ENCODE measurements at places on chromosomes 12 and 14.

GRCh38 chr14:96576359-96576758, 74.2 kb downstream of the PAPOLA start:
- DNase-seq, result no peak

DNA sequence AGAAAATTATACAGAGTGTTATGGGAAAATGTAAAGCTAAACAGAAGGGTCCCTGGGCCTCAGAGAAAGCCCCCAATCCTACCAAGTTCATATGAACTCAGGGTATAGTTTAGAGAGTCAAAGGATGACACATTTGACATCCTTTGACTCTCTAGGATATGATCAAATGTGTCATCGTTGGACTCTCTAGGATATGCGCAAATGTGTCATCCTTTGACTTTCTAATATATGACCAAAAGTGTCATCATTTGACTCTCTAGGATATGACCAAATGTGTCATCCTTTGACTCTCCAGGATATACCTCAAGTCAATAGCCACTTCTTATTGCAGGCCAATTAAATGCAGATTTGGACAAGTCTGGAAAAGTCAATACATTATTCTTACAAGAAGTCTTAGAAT, 204.8 kb upstream of the IGF1 start:
- no peak for DNase-seq

- peak; percentile 75 for DNase-seq
Measured at GRCh38 chr14:99245564-99246511, 26.2 kb downstream of the BCL11B start.

GRCh38 chr12:74889563-74890236, 319.9 kb downstream of the KCNC2 start:
- no peak for DNase-seq

GRCh38 chr12:52380271-52380694, 5.2 kb downstream of the KRT84 start:
- DNase-seq, result peak; percentile 58

DNA sequence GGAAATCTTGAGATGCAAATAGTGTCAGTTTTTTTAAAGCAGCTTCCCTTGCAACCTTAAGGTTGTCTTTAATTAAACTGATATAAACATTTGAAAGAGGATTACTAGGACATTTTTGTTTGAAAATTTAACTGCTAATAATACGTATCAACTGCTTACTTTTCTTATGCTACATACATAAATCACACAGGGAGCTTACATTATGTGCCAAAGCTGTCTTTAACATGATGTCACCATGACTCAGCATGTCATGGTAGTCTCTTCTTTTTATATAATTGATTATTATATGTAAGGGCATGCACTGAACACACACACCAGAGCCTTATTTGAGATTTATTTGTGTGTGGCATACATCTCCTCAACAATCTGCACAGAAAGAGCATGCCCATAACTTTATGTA, 63.0 kb upstream of the PTHLH start:
- no peak for DNase-seq

- DNase-seq, result no peak
Measured at GRCh38 chr14:96205059-96205977, 679 bp downstream of the BDKRB2 start.

- no peak for DNase-seq
Measured at GRCh38 chr14:94483729-94484275, 7.8 kb upstream of the SERPINA9 start.

DNA sequence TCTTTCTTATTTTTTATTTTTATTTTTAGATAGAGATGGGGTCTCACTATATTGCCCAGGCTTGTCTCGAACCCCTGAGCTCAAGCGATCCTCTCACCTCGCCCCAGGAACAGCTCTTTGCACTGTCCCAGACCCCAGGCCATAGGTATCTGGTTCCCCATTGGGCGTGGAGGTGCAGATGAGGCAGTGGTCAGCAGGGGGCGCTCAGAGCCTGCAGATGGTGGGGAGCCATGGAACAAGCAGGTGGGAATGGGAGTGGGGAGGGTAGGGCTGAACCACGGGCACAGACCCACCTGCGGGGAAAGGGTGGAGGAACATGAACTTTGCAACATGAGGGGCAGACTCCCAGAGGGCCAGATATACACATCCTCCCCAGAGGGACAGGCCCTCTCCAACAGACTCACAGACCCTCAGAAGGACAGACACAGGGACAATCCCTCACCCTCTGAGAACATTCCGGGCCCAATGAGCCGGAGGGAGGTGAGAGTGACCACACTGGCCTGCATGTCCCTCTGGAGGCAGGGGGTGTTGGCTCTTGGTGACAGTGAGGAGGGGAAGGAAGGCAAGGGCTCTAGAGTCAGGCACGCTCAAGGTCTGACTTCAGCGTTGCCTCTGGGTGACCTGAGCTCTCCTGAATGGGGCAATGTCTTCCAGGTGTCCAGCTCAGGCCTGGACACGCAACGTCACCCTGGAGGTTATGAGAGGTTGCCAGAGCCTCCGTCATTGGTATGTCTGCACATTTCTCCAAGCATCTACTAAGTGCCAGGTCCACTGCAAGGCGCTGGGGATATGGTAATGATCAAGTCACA, 34.9 kb downstream of the KRT80 start:
- DNase-seq, result peak; percentile 90

- DNase-seq, result no peak
Measured at GRCh38 chr14:66432334-66432733, 53.8 kb upstream of the CCDC196 start.

DNA sequence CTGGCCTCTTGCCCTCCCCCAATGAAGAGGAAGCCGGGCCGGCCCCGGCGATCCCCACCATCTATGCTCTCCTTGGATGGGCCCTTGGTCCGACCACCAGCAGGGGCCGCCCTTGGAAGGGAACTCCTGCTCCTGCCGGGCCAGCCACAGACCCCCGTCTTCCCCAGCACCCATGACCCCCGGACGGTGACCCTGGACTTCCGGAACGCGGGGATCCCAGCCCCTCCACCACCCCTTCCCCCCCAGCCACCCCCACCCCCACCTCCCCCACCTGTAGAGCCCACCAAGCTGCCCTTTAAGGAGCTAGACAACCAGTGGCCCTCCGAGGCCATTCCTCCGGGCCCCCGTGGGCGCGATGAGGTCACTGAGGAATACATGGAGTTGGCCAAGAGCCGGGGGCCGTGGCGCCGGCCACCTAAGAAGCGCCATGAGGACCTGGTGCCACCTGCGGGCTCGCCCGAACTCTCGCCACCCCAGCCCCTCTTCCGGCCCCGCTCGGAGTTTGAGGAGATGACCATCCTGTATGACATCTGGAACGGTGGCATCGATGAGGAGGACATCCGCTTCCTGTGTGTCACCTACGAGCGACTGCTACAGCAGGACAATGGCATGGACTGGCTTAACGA, 19.4 kb downstream of the SETD1B start:
- DNase-seq, result peak; percentile 34

DNA sequence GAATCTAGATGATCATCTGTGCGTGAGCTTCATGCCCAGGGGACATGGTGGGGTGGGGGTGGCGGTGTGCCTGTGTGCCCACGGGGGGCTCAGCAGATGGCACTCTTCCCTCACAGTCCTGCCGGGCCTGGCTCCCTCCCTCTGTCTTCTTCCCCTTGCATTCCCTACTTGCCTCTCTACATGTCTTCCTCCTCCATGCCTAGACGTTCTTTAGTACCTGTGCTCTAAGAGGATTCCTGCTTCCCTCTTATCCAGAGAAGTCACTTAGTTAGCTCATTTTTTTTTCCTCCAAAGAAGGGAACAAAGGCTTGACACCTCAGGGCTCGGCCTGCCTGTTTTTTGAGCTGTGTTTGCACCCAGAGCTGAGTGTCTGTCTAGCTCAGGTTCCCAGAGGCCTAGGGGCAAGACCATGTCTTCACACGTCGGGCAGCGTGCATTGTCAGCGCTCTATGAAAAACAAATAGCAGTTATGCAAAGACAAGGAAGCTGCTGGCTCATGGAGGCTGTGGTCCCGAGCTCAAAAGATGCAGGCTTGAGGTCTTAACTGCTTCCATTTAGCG, 48.8 kb downstream of the NINJ2 start:
- DNase-seq, result no peak

GRCh38 chr12:6555018-6555691, 687 bp downstream of the IFFO1 start:
- DNase-seq, result peak; percentile 34

DNA sequence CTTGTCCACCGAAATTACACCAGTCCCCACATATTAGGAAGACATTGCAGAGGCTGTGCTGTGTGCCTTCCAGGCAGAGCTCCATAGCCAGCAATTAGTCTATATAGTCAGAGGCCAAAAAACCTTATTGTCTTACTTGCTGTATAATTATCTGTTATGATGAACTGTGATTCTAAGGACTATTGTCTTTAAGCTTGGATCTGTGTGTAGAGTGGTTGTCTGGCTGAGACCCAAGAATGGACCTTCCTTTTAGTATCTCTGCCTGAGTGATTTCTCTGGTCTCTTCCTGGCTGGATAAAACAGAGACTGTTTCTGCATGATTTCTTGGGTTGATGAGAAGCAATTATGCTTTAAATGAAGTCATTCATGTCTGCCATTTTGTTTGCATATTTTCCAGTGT, 465.3 kb downstream of the PRKD1 start:
- DNase-seq, result no peak

Data from nephron progenitor cell (in vitro differentiated cells).